ENCODE measurements at places on chromosomes 1 and 21. TPM values are rescaled to one million over a fixed set of nuclear protein-coding genes. Genes with fewer than 3 reads are reported as not detected.

DNA sequence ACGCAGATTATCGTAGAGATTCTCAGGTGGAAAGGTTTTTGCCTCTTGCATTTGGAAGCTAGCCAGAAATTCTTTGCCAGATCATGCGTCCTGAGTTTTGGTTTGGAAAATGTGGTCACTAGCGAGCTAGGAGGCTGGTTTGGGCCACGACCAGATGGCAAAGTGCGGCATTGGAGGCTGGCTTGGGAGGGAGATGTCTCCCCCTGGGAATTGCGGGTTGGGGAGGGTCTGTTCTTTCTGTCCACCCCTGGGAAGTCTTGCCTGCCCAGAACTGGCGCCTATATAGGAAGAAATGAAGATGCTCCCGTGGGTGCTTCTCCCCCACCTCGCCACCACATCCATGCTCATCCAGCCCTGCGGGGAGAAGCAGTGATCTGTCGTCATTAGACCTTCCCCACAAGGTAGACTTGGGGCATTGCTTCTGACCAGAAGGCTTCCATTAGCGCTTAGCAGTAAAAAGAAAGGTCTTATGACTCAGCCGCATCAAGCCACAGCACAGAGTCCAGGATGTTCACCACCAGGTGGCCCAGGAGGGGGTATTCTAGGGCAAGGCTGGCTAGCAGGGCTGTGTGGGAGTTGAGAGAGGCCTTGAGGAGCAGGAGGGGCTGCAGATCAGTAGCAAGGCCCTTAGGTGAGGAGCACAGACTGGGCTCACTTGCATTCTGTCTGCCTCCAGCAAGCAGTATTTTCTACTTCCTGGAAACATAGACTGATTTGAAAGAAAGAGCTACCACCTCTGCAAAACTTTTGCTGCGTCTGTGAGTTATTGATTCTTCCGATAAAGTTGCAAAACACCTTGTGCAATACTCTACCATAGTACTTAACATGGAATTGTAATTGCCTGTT is 1.5 kb upstream of the PTP4A2 start:
- DNase-seq: peak; percentile 90

GRCh38 chr1:246893191-246893939 is 38.4 kb downstream of the AHCTF1 start:
- DNase-seq: no peak

Gene KRTAP19-3
- not detected for total RNA-seq

Gene CYP4B1
- not detected for total RNA-seq

All from IMR-90 (cell line).